ENCODE measurements at places on chromosomes 6 and 20.

- no peak for DNase-seq
Observed at GRCh38 chr20:62227591-62227976, 7.5 kb upstream of the HRH3 start.

DNA sequence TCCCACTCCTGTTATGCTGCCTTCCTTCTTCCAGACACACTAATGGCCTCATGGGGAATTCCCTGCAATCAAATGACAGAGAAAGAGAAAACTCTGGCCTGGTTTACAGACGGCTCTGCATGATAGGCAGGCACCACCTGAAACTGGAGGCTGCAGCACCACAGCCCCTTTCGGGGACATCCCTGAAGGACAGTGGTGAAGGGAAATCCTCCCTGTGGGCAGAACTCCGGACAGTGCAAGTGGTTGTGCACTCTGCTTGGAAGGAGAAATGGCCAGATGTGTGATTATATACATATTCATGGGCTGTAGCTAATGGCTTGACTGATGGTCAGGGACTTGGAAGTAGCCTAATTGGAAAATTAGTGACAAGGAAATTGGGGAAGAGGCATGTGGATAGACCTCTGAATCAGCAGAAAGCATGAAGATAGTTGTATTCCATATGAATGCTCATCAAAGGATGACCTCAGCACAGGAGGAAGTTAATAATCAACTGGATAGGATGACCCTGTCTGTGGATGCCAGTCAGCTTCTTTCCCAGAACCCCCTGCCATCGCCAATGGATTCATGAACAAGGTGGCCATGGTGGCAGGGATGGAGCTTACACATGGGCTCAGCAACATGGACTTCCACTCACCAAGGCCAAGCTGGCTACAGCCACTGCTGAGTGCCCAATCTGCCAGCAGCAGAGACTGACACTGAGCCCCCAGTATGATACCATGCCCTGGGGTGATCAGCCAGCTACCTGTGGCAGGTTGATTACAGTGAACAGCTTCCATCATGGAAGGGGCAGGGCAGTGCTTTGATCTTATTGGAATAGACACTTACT, 44.5 kb upstream of the VSX1 start:
- DNase-seq: no peak

GRCh38 chr20:33400812-33401183, 521 bp downstream of the CDK5RAP1 start:
- peak; percentile 4 for DNase-seq

GRCh38 chr20:42340368-42340767, 722.2 kb upstream of the CHD6 start:
- DNase-seq: no peak

GRCh38 chr6:3031857-3032640, 32.4 kb downstream of the NQO2 start:
- DNase-seq: no peak

DNA sequence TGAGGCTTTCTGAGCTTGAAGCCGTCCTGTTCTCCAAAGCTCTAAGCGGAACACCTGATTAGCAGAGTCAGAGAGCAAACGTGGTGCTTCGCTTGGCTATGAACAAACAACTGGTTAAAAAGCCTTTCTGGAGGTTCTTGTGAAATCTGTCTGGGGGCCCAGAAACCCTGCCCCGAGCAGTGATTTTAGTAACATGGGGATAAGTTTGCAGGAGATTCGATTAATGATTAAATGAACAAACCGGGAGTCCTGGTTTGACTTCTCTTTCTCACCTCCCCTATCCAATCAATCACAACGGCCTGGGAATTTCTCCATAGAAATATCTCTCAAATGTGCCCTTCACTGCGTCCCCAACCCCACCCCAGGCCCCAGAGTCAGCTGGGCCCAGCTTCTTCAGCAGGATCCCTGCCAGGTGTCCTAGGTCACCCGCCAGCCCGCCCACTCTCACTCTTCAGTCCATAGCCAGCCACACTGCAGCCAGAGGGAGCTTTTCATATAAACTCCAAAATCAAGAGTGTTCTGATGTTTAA, 43.6 kb downstream of the ZDHHC14 start:
- DNase-seq: no peak

GRCh38 chr6:169406804-169407203, 153.2 kb upstream of the THBS2 start:
- DNase-seq: no peak

DNA sequence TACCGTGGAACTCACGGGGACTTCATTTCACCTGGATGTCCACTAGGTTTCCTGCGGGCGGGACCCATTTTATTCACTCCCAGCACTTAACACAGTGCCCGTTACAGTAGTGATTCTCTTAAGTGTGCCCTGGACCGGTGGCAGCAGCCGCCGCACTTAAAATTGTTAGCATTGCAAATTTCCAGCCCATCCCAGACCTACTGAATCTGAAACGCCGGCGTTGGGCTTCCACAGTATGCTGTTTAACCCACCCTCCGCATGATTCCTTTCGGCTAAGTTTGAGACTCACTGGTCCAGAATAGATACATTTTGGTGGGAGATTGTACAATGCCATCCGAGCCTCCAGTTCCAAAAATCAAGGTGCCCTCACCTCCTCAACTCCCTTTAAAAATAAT, 967 bp downstream of the SMPDL3A start:
- DNase-seq: peak; percentile 79

GRCh38 chr20:63819224-63819921, 11.7 kb downstream of the ZBTB46 start:
- no peak for DNase-seq

DNA sequence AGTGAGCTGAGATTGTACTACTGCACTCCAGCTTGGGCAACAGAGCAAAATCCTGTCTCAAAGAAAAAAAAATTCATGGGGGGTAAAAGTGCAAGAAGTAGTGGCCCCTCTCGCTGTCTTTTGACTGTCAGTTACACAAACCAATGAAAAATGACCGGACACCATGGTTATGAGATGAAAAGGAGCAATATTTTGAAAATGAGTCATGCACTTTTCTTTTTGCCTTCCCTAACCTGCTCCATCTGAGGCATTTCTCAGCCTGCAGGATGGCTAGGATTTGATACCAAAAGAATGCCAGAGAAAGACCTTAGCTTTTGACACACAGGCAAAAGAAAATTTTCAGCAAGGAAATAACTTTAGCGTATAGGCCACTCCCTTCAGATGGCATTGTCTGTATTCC, 181.7 kb upstream of the ARID1B start:
- no peak for DNase-seq

DNA sequence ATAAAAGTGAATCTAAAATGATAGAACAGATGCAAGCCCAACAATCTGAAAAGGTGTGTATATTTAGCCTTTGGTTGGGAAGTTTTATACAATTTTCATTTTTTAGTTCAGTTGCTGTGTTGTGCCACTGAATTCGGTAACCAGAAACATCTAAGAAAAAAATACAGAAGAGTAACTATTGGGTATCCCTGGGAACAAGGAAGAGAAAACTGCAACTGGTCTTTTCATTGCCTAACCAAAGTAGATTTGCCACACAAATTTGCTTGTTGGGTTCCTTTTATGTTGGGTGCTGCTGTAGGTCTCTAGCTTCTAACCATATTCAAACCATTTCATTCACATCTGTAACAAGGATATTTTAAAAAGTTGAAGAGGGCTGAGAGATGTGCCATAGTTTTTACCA, 2.8 kb upstream of the TMEM30A start:
- DNase-seq: no peak

GRCh38 chr6:69609836-69610472, 186.9 kb downstream of the LMBRD1 start:
- no peak for DNase-seq

GRCh38 chr6:56087421-56087820, 160.0 kb downstream of the COL21A1 start:
- no peak for DNase-seq

DNA sequence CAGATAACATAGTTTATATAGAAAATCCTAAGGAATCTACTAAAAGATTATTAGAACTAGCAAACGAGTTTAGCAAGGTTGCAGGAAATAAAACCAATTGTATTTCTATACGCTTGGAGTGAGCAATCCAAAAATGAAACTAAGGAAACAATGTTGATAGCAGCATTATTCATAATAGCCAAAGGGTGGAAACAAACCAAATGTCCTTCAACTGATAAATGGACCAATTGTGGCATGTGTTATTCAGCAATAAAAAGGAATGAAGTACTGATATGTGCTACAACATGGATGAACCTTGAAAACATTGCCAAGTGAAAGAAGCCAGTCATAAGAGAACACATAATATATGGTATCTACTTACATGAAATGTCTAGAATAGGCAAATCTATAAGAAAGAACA, 101.0 kb upstream of the VSTM2L start:
- DNase-seq: no peak
